Occipital lobe (tissue), 3 donors: ENCODE measurements at places on chromosomes 5 and 9. TPM values are rescaled to one million over a fixed set of nuclear protein-coding genes. Genes with fewer than 3 reads are reported as not detected.

The ZER1 gene
- 26.8 TPM for total RNA-seq

The ACO1 gene
- total RNA-seq = 17.0 TPM

The ADAMTSL2 gene
- 3.3 TPM for total RNA-seq

The INVS gene
- 24.2 TPM for total RNA-seq

The SPARC gene
- total RNA-seq = 90.8 TPM

The OR1Q1 gene
- total RNA-seq = not detected

DNA sequence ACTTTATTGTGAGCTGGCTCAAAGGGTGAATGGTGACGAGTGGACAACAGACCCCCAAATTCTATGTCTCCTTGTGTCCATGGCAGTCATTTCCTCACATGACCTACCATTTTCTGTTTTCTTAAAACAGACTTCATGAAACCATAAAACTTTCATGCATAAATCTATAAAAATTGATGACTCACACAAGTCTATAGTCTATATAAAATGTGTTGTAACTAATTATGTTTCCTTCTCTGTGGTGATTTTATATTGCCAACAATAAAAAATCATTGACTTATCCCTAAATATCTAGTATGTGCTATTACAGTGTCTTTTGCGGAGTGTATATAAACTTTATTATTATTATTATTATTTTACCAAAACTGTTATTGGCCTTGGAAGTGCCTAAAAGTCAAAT lies 382.4 kb downstream of the MAT2B start:
- DNase-seq = no peak

DNA sequence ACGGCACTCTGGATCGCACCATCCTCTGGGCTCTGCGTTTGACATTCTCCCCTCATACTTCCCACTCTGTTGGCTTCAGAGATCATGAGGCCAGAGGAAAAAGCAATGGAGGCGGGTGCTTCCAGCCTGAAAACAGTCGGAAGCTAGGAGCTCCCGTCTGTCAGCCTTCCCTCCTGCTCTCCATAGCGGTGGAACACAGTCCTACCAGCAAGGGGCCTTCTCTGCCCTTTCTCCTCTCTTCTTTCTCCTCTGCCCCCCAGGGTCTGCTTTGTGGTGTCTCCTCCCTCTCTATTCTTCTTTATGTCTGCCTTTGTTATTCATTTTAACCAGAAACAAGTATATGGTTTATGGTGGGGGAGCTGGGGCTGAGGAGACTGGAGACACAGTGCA lies 152.5 kb upstream of the NFIB start:
- DNase-seq = no peak

GRCh38 chr5:109705596-109705995 lies 15.9 kb downstream of the MAN2A1 start:
- no peak for DNase-seq

DNA sequence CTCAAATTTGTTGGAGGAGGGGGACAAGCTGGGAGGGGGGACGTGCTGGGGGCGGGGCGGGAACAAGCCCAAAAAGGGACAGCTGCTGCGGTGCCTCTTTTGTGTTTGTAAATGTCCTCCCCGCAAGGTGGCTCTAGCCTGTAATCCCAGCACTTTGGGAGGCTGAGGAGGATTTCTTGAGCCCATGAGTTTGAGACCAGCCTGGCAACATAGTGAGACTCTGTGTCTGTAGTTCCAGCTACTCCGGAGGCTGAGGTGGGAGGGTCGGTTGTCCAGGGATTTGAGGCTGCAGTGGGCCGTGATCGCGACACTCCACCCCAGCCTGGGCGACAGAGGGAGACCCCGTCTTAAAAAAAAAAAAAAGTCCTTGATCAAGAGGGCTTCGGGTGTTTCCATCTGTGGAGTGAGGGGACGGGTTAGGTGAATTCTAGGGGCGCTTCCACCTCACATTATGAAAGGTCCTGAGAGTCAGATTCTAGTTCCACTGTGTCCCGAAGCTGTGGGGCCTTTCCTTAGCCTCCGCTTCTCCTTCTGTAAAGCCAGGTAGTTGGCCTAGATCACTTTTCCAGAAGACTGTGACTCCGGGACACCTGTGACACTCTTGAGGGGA lies 779 bp upstream of the CTNNA1 start:
- DNase-seq = no peak

GRCh38 chr5:97087138-97087537 lies 55.3 kb downstream of the LIX1 start:
- no peak for DNase-seq

- no peak for DNase-seq
Measured at GRCh38 chr5:416636-416960, 26.4 kb upstream of the EXOC3 start.

DNA sequence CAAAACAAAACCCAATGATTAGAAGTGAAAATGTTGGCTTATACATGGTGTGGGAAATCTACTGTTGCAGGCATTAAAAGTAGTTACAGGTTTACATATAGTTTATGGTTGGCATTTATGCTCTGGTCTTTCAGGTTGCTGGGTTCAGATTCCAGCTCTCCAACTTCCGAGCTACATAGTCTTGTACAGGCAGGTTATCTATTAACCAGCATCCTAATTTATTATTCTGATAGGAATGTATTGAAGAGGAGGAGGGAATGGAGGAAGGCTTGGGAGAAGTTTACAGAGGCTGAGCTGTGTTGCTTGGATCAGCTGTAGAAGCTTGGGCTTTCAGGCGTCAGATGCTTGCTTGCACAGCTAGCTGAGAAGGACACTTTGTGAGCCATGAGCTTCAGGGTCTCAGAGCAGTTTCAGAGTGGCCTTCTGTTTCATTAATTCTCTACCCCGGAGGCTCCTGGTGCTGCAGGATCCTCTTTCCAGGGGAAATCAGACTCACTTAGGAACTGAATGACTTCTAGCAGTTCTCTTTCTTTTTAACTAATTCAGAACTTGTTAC lies 11.7 kb upstream of the ERBIN start:
- no peak for DNase-seq

DNA sequence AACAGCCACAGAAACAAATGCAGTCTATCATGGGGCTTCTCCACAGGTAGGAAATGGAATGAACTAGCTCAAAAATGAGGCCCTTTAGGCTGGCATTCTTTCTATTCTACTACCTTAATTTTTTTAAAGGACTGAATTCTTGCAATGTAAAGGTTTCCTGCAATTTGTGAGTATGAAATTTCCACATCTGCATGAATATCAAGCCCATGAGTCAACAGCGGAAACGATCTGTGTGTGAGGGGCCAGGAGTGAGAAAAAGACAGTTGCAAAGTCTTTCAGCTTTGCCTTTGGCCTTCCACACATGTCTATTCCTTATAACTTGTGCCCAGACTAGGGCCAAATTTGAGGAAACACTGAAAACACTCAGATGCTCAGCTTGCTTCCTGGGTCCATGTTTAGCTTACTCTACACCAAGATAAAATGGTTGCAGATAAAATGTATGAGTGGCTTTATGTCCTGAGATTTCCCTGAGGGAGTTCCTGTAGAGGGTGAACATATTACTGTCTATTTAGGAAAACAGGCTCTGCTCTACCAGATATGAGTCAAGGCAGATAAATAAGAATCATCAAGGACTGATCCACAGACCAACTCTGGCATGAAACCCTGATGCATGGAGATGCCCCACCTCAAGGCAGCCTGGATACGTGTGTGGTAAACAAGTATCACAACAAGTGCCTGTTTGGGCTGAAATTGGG lies 46.5 kb downstream of the RETREG1 start:
- no peak for DNase-seq

DNA sequence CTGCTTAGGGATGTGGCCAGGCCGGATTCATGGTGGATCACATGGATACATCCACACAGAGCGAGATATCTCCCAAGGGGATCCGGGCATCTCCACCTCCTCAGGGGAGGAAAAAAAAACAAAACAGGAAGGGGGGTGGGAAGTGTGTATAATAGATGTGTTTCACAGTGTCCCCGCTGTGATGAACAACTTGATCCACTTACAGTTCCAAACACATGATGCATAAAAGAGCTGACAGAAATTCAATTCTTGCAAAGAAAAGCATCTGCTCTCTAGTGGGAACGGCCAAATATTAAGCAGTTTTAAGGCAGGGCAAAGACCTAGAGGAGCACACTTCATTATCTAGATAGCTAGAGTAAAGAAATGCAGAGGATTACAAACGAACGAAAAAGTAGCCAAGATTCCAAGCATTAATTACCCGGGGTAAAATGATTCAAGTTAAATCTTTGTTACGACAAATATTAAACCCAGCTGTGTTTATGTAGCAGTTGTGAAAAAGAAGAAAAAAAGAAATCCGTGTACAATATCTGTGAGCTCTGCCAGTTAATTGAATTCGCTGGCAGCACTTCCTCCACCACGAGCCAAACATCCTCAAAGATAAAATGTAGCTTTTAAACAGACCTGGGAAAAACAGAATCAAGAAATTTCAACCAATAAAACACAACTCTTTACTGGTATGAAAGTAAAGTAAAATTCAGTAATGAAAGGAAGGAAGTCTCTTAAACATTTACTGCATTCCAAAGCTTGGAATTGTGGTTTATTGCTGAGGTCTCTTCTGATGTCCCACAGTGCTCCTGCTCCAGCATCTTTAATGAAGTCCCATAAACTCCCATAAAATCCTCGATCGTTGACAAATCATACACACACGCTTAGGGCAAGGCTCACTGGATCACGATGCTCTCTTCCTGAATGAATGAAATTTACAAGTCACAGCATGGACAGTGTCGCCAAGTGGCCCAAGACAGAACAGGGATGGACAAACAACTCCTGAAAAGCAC lies 213.0 kb downstream of the CRB2 start:
- no peak for DNase-seq

DNA sequence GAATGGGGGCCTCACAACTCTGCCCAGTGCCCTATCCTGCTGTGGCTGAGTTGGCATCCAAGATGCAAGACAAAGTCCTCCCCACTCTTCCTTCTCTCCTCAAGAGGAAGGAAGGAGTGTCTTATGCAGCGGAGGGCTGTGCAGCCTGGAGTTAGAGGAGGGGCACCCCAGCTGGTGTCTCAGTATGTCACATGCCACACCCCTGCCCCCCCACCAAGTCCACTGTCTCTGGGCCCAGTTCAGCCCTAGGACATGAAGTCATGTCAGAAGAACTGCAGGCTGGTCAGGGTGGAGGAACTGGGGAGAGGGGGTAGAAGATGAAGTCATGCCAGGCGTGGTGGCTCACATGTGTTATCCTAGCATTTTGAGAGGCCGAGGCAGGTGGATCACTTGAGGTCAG lies 28.0 kb upstream of the SLC28A3 start:
- DNase-seq = no peak

DNA sequence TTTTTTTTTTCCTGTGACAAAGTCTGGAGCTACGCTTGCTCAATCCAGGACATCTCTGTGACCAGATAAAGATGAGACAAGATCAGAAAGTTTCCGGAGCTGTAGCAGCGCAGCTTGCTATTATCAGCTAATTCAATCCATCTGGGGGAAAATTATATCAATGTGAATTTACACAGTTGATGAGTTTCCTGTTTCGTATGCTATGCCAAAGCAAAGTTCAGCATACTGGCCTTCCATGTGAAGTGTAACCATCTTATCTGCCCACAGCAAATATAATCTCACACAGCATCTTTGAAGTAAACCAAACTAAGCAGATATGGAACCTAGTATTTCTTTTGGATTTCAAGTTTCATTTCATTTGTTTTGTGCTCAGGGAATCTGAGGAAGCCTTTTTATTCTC lies 1767.7 kb downstream of the EFNA5 start:
- DNase-seq = no peak

DNA sequence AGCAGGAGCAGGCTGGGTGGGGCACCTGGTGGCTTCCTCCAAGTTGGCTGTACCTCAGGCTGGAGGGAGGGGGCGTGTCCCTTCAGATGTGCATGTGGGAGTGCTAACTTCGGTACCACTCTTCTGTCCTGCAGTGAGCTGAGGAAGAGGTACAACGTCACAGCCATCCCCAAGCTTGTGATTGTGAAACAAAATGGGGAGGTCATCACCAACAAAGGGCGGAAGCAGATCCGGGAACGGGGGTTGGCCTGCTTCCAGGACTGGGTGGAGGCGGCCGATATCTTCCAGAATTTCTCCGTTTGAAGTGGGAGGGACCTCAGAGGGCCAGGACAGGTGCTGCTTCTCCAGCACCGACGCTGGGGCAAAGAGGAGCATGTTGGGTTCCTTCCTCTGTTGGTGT lies 9.3 kb downstream of the NXNL2 start:
- no peak for DNase-seq

- DNase-seq = no peak
Measured at GRCh38 chr5:173547579-173547978, 68.9 kb downstream of the BOD1 start.

DNA sequence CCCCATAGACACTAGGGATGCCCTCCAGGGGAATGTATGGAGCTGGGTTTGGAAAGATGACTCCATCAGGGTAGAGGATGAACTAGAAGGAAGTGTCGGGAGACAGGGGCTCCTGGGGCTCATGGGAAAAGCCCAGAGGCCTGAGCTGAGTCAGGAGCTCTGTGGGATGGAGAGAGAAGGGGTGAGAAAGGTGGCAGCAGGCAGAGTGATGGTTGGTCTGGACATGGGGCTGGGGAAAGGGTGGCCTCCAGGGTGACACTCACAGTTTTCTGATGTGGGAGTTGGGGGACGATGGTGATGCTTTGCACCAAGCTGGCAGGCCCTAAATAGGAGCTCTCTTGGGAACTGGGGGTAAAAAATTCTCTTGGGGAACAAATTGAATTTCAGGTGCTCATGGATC lies 213.5 kb upstream of the MVB12B start:
- DNase-seq = no peak

- DNase-seq = no peak
Measured at GRCh38 chr5:124297826-124298225, 448.6 kb downstream of the ZNF608 start.

- DNase-seq = no peak
Measured at GRCh38 chr9:81771571-81771970, 82.2 kb upstream of the TLE1 start.

DNA sequence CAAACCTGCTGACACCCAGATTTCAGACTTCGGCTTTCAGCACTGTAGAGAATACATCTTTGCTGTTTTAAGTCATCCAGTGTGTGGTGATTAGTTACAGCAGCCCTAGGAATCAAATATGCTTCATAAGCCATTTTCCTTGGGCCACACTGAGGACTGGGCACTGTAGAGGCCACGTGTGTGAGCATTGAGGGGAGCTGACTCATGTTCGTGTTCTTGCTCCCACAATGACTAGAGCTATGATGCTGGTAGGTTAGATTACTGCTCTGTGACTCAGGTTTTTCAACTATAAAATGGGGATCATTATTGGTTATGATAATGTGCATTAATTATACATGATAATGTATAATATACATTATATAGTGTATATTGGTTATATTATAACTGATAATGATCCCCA lies 96.5 kb upstream of the PALM2AKAP2 start:
- no peak for DNase-seq
